K562 (cell line): ENCODE measurements at places on chromosomes 6 and 20.

DNA sequence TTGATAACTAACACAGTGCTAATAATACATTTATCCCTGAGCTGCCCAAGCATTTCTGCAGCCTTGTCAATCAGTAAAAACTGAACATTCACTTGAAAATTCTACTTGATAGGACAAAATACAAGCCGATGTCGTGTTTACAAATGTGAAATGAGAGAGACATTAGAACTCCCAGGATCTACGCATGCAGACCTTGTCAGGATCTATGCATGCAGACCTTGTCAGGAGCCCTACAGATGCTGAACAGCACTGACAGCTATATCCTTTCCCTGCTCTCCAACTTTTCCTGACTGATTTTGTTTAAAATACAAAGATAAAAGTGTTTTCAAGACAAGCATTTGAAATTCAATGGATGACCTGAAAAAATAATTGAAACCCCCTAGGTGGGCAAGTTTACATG lies 28.9 kb downstream of the INSM1 start:
- DNase-seq = no peak

DNA sequence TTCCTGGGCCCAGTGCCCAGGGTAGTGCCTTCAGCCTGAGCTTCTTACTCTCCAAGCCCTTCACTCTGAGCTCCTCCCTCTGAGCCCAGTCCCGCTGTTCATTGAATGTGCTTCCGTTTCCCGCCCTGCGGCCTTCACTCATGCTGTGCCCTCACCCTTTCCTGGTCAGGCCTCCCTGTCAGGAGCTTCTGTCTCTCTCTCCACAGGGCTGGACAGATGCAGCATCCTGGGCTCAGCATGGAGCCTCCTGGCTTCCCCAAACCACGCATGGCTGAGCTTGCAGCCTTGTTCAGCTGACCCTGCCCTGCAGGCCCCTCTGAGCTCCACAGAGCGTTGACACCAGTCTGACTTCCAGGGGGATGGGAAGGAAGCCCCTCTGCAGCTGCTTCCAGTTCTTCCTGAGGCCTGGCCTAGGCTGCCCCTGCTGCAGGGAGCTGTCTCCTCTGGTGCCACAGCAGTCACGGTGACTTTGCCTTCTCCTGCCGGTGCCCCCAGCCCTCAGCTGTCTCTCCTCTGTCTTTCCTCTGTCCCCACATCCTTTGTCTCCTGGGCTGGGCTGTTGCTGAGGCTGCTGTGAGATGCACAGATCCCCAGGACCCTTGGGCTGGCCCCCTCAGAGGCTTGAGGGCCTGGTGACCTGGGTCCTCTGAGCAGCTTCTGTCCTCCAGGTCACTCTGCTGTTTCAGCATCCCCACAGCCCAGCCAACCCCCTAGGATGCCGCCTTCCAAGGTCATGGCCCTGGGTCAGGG lies 7.9 kb upstream of the MYT1 start:
- DNase-seq = no peak

GRCh38 chr6:110655821-110656220 lies 159.4 kb downstream of the CDK19 start:
- no peak for DNase-seq

- peak; percentile 24 for DNase-seq
Observed at GRCh38 chr6:49543087-49543858, 7.2 kb upstream of the C6orf141 start.

GRCh38 chr6:16200321-16200883 lies 38.0 kb upstream of the GMPR start:
- DNase-seq = no peak

GRCh38 chr20:49006446-49006980 lies 39.6 kb upstream of the CSE1L start:
- DNase-seq = no peak

- DNase-seq = no peak
Observed at GRCh38 chr6:82507112-82507511, 143.5 kb downstream of the TPBG start.

DNA sequence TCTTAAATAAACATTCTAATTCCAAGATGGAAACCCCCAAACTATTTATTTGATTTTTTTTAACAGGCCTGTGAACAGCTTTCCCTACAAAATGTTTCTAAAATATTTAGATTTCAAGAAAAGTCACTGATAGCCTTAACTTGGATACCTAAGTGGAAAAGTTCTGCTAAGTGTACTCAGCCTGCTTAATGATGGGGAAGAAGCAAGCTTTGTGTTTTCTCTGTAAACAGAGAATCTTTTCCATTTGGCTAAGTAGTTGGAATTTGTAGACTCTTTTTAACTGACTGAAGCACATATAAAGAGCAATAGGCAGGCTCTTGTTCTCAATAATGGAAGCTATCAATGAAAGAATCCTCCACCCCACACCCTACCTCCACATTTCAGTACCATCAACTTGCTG lies 108.2 kb downstream of the KIF6 start:
- no peak for DNase-seq

GRCh38 chr6:111769365-111770152 lies 103.7 kb downstream of the FYN start:
- no peak for DNase-seq

- no peak for DNase-seq
Observed at GRCh38 chr6:81786150-81786549, 33.7 kb upstream of the TENT5A start.

DNA sequence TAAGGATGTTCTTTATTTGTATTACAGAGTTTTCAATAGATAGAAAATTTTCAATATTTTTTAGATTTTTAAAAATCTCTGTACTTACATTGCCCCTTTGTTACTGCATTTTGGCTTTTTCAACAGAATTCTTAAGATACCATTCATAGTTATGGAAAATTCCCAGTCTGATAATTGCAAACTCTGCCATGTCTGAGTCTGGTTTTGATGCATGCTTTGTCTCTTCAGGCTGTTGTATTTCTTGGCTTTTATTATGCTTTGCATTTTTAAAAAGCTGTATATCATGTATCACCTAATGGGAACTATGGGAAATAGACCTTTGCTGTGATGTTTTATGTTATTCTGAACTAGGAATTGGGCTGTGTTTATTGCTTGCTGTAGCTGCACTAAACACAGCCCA lies 898.9 kb upstream of the ADGRB3 start:
- no peak for DNase-seq

- no peak for DNase-seq
Observed at GRCh38 chr6:159074876-159075275, 30.1 kb upstream of the TAGAP start.

DNA sequence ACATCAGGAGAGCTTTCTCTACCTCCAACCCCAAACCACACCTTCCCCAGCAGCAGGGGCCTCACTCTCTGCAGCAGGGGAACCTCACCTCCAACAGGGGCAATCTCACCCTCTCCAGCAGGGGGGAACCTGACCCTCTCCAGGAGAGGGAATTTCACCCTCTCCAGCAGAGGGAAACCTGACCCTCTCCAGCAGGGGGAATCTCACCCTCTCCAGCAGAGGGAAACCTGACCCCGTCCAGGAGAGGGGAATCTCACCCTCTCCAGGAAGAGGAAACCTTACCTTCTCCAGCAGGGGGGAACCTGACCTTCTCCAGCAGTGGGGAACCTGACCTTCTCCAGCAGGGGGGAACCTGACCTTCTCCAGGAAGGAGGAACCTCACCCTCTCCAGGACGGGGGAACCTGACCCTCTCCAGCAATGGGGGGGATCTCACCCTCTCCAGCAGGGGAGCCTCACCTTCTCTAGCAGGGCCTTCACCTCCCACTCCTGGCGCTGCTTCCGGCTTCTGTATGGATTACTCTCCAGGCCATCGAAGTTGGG lies 3.1 kb downstream of the B3GALT4 start:
- peak; percentile 86 for DNase-seq

- DNase-seq = no peak
Observed at GRCh38 chr6:137282254-137282653, 63.1 kb upstream of the IFNGR1 start.

DNA sequence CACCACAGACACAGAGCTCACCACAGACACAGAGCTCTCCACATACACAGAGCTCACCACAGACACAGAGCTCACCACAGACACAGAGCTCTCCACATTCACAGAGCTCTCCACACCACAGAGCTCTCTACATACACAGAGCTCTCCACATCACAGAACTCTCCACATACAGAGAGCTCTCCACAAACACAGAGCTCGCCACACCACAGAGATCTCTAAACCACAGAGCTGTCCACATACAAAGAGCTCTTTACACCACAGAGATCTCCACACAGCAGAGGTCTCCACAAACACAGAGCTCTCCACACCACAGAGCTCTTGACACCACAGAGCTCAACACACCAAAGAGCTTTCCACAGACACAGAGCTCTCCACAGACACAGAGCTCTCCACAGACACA lies 55.8 kb downstream of the ERMARD start:
- DNase-seq = no peak

- DNase-seq = no peak
Observed at GRCh38 chr6:110981202-110981600, 637 bp upstream of the RPF2 start.

- peak; percentile 35 for DNase-seq
Observed at GRCh38 chr20:51385646-51386530, 156.6 kb downstream of the NFATC2 start.

- DNase-seq = no peak
Observed at GRCh38 chr6:120290964-120291363, 941.4 kb upstream of the MAN1A1 start.

DNA sequence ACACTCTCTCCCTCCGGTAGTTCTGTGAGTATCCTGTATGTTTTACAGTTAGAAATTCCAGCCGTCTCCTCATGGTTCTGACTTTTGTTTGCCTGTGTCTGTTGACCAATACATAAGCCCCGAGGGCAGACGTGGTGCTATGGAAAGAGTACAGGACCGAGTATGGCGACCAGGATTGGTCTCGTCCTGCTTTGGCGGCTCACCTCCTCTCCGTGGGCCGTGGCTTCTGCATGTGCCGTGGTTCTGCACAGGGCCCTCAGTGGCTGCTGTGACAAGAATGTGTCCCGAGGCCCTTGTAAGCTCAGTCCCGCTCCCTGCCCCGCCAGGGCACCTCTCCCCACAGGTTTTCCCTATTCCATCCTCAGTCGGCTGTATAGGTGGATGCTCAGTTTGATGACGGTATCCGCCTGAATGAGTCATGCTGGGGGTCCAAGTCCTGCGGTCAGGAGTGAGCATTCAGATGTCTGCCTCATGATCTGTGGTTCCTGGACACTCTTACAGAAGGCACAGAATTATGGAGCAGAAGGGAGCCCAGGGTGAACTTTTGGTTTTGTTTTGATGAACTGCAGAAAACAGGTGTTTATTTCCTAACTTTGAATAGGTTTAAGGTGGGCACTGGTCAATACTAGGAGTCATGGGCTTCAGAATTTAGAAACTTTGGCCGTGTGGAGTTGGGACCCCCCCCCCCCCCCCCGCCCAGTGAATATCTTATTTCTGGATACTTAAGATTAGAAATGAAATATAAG lies 1.2 kb downstream of the ARFGAP1 start:
- DNase-seq = peak; percentile 55

- peak; percentile 92 for DNase-seq
Observed at GRCh38 chr6:4155848-4156466, 20.6 kb upstream of the ECI2 start.

DNA sequence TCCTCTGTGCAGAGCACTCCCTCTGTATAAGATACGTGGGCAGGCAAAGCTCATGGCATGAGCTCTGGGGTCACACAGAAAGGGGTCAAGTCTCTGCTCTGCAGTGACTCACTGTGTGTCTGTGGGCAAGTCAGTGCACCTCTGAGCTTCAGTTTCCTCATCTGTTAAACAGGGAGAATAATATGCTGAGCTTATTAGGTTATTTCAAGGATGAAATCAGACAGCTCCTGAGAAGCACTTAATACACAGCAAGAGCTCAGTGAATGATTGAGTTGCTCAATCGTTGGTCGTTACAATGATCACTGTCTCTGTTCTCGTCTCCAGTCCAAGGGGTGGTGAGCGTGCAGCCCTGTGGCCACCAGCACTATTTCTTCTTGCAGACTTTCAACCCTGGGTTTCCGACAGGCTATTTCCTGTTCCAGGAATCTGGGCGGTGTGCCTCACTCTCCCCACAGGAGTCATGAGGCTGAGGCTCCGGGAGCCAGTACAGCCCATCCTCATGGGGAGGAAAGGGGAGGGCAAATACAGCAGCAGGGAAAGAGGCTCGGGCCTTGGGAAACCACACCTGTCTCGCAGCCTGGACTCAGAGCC lies 28.9 kb downstream of the KIAA1755 start:
- no peak for DNase-seq

- DNase-seq = peak; percentile 83
Observed at GRCh38 chr6:42978487-42978838, 518 bp downstream of the PEX6 start.

DNA sequence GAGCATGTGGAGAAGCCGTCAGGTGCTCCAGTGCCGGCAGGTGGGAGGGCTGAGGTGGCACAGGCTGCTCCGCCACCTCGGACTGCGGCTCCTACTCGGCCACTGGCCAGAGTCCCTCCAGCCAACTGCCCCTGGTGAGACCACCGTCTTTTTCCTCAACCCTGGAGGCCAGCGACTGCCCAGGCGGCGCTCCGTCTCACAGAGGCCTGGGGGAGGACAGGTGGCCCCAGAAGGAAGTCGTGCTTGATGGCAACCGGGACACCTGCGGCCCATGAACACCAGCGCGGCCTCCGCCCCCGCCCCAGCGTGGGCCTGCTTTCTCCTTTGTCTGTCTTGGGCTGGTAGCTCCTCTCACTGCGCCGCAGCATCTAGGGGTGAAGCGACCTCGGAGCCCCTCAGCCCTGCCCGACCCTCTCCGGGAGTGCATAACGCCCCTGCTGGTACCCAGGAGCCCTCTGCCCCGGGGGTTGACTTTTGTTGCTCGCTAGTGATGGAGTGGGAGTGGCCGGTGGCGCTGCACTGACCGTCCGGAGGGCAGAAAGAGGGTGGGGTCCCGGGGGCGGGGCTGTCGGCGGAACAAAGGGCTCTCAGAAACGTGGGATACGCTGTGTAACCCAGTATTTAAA lies 706 bp upstream of the TUBB2B start:
- peak; percentile 84 for DNase-seq

- DNase-seq = no peak
Observed at GRCh38 chr6:30599625-30600324, 17.3 kb downstream of the PPP1R10 start.

- DNase-seq = no peak
Observed at GRCh38 chr6:36515844-36516243, 31.4 kb downstream of the STK38 start.

GRCh38 chr6:24139639-24140038 lies 13.6 kb downstream of the NRSN1 start:
- no peak for DNase-seq
